ENCODE measurements at places on chromosomes 1 and 21. TPM values are rescaled to one million over a fixed set of nuclear protein-coding genes. Genes with fewer than 3 reads are reported as not detected.
A peak's percentile ranks its signal among the peaks of the same experiment; 100 is the strongest.

LCE2C gene
- not detected for total RNA-seq

DNA sequence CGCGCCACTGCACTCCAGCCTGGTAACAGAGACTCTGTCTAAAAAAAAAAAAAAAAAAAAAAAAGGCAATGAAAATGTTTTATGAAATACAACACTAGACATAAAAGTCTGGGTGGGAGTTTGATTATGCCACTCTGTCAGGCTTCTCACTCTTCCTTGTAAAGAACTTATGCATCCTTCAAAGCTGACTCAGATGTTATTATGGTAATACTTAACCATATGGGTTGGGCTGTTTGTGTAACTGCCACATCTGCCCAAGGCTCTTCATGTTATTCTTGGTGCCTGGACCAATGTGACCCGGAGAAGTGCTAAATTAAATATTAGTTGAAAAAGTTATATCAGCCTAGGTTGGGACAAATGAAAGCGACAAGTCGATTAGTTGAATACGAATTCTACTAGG lies 23.8 kb downstream of the FAM89A start:
- no peak for DNase-seq

GRCh38 chr21:43957611-43958362 lies 54.3 kb upstream of the TRAPPC10 start:
- no peak for DNase-seq

PEA15 gene
- total RNA-seq: 11.3 TPM

DNA sequence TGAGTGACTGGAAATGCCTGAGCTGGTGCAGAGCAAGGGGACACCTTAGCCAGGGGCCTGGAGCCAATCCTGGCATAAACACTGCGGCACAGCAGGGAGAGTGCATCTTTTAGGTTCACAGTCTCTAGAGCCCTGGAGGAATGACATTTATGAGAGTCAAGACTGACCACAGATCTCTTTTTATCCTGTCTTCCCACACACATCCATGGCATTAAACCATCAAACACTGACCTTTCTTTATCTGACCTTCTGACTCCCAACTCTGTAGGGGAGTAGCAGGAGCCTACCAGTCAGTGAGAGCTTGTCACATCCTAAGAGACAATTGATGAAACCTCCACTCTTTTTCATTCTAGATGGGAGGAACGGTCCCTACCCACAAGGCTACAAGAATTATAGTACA lies 7.9 kb downstream of the CD34 start:
- DNase-seq: no peak

DNA sequence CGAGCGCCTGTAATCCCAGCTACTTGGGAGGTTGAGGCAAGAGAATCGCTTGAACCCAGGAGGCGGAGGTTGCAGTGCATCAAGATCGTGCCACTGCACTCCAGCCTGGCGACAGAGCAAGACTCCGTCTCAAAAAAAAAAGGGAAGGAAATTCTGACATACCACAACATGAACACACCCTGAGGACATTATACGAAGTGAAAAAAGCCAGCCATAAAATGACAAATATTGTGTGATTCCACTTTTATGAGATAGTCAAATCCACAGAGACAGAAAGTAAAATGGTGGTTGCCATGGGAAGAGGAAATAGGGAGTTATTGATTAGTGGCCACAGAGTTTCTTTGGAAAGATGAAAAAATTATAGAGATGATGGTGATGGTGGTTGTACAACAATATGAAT lies 41.7 kb downstream of the EVI5 start:
- DNase-seq: no peak

- DNase-seq: no peak
These were observed 51.0 kb downstream of the RUNX3 start for GRCh38 chr1:24878775-24879742.

- no peak for DNase-seq
These were observed 4.1 kb upstream of the TIAM1 start for GRCh38 chr21:31348188-31348587.

DNM3 gene
- total RNA-seq: 0.40 TPM

C1orf185 gene
- not detected for total RNA-seq

DNA sequence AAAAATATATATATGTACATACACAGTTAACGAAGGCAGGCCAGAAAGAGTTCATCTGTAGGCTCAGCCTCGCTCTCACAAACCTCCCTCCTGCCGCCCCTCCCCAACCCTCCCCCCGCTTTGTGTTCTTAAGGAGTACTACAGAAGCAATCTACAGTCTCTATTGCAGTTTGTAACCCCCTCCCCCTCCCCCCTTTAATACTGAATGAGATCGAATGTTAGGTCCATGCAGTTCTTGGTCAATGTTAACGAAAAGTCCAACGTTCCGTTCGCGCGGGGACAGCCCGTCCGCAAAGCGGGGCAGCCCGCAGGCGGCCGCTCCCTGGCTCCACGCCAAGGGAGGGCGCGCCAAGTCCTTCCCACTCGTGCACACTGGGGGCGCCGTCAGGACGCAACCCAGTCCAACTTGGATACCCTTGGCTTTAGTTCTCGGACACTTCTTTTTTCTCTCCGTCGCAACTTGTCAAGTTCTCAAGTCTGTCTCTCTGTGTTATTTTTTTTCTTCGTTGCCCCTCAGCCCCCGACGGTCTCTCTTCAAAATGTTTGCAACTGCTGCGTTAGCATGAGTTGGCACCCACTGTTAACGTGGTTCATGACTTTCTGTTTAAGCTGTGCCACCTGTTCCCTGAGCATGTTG lies 2.2 kb downstream of the JUN start:
- peak; percentile 82 for DNase-seq

- DNase-seq: no peak
These were observed 256.7 kb downstream of the COL11A1 start for GRCh38 chr1:102851616-102852015.

DNA sequence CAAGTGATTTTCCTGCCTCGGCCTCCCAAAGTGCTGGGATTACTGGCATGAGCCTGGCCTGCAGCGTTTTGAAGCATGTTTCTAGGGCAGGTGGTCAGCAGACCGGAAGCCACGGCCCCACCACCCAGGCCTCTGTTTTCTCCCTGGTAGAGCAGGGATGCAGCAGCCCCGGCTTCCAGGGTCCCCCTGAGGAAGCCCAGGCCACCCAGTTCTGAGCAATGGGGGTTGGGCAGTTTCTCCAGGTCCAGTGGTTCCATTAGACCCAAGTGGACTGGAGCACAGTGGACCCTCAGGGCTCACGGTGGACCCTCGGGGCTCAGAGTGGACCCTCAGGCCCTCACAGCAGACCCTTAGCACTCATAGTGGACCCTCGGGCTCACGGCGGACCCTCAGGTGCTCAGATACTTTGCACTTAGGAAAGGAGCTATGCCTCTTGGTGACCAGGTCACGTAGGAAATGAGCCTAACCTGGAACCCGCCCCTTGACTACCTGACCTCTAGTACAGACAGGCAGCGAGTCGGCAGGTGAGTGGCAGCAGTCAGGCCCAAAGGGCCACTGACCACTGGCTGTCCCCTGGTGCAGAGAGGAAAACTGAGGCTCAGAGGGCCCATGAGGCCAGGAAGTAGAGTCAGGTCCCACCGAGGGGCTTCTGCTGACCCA lies 4.6 kb upstream of the FNDC10 start:
- DNase-seq: no peak

SLC35F3 gene
- total RNA-seq: 0.08 TPM

DNA sequence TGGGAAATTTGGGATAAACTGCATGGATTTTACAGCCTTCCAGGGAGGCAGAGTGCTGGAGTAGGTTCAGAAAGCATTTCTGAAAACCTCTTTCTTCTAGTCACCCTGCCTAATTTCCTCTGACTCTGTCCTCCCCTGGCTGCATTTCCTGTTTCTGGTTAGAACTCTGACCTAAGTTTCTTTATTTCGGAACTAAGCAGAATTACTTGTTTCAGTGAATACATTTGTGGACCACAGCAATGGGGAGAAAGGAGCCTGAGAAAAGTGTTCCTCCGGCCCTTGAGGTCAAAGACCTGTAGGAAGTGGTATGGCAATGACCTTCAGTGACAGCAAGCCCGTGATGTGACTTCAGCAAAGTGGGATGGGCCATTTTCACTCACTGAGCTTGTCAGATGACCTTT lies 173.4 kb upstream of the RUNX1 start:
- DNase-seq: no peak

DNA sequence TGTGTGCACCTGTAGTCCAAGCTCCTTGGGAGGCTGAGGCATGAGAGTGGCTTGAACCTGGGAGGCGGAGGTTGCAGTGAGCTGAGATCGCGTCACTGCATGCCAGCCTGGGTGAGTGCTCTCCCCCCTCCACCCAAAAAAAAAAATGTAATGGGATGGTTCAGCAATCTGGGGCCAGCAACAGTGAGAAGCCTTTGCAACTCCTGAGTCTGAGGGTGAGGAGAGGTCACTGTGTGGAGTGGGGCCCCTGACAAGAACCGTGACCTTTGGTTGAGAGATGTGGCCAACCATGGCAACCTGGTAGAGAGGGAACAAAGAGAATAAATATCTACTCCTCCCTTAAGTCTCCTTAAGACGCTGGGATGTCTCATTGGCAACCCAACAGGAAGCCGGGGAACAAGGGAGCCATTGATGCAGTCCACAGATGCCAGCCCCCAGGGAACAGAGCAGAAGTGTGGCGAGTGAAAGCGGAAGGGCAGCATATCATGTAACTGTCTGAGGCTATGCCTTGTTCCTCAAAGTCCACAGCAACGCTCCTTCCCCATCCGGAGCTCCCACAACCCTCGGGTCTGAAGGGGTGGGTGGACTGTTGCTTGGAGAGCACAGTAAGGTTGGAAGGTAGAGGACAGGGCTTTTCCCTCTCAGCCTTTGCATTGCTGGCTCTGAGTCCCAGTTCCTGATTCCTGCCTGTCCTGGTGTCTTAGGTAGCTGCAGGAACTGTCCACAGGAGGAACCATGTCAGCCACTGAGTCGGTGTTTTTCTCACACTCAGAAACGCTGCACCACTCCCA lies 8.3 kb downstream of the TRNP1 start:
- DNase-seq: no peak

DNA sequence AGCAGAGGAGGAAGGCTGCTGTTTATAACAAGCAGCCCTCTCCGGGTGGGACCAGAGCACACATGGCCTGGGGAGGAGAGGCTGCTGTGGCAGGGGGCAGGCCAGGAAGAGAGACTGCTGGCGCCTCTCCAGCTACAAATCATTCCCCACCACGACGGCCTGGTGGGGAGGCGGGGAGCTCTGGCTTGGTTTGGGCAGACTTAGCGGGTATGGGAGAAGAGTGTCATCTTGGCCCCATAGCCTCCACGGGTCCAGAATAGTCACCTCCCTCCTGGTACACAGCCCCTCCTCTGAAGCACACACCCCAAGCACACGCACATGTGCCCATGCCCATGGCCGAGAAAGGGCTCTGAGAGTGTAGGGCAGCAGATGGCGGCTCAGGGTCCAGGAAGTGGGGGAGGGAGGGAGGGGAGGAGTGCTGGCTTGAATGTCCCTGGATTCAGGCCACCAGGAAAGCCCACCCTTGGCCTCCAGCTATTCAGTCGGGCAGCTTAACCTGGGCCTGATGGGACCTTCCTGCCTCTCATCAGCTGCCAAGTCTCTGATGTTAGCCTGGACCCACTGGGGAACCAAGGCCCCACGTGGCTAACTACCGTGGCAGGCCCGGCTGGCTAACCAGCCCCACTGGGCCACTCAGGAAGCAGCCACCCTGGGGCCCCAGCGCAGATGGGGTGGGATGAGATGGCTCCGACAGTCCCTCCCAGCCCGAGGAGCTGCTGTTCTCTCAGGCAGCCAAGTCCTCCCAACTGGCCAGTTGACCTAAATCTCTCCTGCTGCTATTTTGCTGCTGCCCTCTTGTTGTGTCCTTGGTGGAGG lies 10.9 kb downstream of the LRP8 start:
- no peak for DNase-seq

SLAMF1 gene
- total RNA-seq: 0.25 TPM

- no peak for DNase-seq
These were observed 150.3 kb downstream of the EDEM3 start for GRCh38 chr1:184604152-184604900.

DNA sequence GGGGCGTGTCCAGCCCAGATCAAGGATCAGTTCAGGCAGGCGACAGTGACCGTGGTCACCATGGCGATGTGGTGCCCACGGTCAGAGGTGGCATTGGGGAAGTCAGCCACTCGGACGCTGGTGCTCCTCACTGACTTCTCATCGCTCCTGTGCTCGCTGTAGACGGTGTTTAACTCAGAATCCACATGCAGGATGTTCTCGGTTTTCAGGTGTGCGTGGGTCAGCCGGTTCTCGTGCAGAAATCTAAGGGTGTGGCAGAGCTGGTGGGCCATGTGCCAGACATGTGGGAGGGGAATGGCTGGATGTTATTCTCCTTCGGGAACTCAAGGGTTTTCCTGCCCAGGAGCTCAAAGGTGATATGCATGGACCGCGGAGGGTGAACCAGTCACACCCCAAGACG lies 11.7 kb downstream of the OR2AJ1 start:
- no peak for DNase-seq

DNA sequence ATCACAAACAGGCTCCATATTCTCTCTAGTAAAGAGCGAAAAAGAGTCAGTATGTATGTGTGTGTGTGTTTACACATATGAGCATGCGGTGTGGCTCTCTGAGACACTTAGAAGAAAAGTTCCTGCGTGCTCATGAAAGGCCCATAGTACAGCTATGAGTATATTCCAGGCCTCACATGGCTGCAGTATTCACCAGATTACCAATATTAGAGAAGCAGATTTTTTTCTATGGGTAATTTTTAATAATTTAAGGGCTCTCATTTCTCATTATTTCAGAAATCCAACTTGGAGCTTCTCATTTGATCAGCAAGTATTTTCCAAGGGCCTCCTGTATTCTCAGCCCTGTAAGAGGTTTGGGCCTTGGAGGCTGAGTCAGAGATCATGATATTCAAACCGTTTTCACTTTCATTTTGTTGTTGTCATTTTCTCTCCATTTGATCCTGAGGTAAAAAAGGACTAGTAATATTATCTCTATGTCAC lies 232.9 kb upstream of the SGIP1 start:
- no peak for DNase-seq

FAM163A gene
- 0.05 TPM for total RNA-seq

MATN1 gene
- not detected for total RNA-seq

CLCA1 gene
- total RNA-seq: 0.10 TPM

DNA sequence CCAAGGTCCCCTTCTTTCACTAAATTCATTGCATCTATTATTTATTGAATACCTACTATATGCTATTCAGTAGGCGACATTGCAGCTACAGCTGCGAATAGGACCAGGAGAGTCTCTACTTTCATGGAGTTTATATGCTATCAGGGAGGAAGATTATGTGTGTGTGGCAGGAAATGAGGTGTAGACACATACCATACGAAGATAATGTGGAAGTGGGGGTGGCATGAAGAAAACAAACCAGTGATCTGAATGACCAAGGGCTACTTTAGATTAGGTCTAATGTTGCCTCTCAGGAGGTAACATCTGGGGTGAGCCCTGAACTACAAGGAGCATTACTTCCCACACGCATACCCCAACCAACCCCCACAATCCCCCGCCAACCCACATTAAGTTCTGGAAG lies 1.0 kb upstream of the PPIH start:
- DNase-seq: no peak

Data from left lobe of liver (tissue), 2 donors.